ENCODE measurements at places on chromosomes 12 and 14. TPM values are rescaled to one million over a fixed set of nuclear protein-coding genes. Genes with fewer than 3 reads are reported as not detected.
A peak's percentile ranks its signal among the peaks of the same experiment; 100 is the strongest.

Gene TAS2R42
- not detected for total RNA-seq

Gene SMOC1
- total RNA-seq: 5.6 TPM

DNA sequence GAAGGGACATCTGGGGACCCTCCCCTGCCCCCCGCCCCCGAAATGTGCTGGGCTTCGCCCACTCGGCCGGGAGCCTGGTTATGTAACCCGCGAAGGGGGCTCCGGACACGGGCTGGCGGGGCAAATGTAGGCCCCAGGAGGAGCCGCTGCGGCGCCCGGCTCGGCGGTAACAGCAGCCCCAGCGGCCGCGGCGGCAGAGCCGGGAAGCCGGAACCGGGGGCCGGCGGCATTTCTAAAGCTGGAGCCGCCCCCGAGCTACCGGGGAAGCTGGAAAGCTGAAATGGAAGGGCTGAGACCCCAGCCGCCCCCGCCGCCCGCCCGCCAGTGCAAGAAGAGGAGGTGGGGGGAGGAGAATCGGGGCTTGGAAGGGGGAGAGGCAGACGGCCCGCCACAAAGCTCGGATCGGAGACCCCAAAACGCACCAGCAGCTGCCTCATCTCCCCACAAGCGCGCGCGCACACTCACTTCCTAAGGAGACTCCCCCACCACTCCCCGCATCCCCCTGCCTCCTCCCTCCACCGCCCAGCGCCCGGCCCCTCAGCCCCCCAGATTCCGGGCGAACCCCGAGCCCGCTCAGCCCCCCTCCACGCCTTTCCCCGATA lies 1.5 kb downstream of the KDM2B start:
- H3K4me1 ChIP-seq: peaks cover 6% of the 10 kb centered on the region
- peak overlapping the region; percentile 95 for H3K4me3 ChIP-seq
- H3K27ac ChIP-seq: no peak overlapping the region
- peak; percentile 79 for DNase-seq
- no peaks in the 10 kb centered on the region for H3K27me3 ChIP-seq
- no peaks in the 10 kb centered on the region for H3K36me3 ChIP-seq

GRCh38 chr12:85531341-85531740 lies 251.3 kb downstream of the ALX1 start:
- DNase-seq: no peak
- no peak overlapping the region for H3K4me3 ChIP-seq
- no peaks in the 10 kb centered on the region for H3K4me1 ChIP-seq
- H3K27ac ChIP-seq: no peak overlapping the region

- H3K4me1 ChIP-seq: no peaks in the 10 kb centered on the region
- H3K4me3 ChIP-seq: no peak overlapping the region
- no peaks in the 10 kb centered on the region for H3K27me3 ChIP-seq
- H3K27ac ChIP-seq: no peak overlapping the region
- no peak for DNase-seq
Observed at GRCh38 chr14:71163842-71164629, 256.8 kb downstream of the PCNX1 start.

Gene SLC10A1
- total RNA-seq: not detected

- DNase-seq: no peak
- no peak overlapping the region for H3K27ac ChIP-seq
- H3K27me3 ChIP-seq: no peaks in the 10 kb centered on the region
- H3K36me3 ChIP-seq: no peaks in the 10 kb centered on the region
- no peak overlapping the region for H3K4me3 ChIP-seq
Observed at GRCh38 chr12:52942901-52943181, 6.1 kb upstream of the KRT18 start.

DNA sequence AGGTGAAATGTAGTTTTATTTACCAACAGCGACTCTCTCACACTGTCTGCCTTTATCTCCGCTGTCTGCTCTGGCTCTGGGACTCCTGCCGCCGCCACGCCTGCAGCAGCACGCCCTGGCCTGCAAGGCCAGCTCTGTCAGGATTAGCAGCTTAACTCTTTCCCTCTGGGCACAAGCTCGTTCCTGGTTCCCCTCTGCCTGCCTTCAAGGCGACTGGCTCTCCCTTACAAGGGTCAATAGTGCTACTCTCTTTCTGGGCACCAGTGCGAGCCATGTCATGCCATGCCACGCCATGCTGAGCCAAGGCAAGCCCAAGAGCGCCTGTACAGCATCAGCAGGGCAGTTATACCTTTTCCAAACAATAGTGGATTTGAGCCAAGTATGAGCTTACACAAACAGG lies 3.6 kb upstream of the CLEC2B start:
- H3K27ac ChIP-seq: no peak overlapping the region
- H3K4me1 ChIP-seq: no peaks in the 10 kb centered on the region
- H3K4me3 ChIP-seq: no peak overlapping the region
- no peak for DNase-seq
- H3K36me3 ChIP-seq: no peaks in the 10 kb centered on the region

Gene OR10G3
- total RNA-seq: not detected

- DNase-seq: no peak
- H3K27me3 ChIP-seq: no peaks in the 10 kb centered on the region
- H3K4me1 ChIP-seq: no peaks in the 10 kb centered on the region
- H3K36me3 ChIP-seq: no peaks in the 10 kb centered on the region
- no peak overlapping the region for H3K27ac ChIP-seq
- no peak overlapping the region for H3K4me3 ChIP-seq
Observed at GRCh38 chr12:107223821-107224220, 130.5 kb upstream of the CRY1 start.

Gene ALDH6A1
- total RNA-seq: 33.6 TPM

DNA sequence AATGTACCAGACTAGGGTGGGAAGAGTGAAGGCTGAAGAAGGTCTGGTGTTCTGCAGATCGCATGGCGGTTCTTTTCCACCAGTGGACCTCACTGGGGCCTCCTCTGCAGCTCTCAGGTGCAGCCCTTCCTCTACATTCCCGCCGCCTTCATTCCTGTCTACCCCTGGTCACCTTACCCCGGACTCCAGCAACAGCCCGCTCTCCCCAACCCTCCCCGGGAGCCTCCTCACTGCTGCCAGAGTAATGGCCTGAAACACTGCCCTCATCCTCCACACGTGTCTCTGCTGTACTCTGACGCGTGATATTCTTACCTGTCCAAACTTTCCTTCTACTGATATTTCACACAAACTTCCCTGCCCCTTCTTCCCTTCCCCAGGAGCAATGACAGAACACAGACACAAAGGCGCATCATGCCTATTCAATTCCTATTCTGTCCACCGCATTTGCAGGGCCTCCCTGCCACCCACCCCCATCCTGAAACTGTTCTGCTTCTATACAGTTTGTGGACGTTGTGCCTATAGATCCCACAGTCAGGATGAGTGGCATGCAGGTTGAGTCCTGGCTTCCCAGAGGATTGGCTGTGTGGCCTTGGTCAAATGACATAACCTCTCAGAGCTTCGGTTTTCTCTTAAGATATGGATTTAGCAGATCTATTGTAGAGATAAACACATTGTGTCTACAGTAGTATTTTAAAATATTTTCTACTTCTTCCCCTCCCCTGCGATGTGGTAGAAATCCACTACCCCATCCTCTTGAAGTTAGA lies 1.7 kb upstream of the NUAK1 start:
- no peak for DNase-seq
- no peaks in the 10 kb centered on the region for H3K27me3 ChIP-seq
- H3K36me3 ChIP-seq: no peaks in the 10 kb centered on the region
- peak overlapping the region; percentile 80 for H3K4me3 ChIP-seq
- H3K4me1 ChIP-seq: no peaks in the 10 kb centered on the region
- H3K27ac ChIP-seq: peak overlapping the region; percentile 86

DNA sequence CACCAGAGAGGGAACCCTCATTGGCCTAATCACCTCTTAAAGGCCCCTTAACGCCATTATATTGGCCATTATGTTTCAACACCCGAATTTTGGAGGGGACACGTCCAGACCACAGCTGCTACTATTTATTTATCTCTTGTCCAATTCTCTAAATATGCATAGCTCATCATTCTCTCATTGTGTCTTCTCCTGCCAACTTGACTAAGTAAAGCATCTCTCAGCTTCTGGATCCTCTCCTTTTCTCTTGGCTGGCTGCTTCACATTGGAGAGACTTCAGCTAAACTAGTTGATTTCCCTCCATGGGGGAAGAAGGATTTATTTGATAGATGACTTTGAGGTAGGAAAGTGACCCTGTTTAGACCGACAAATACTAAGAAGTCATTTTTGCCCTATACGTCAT lies 120.4 kb upstream of the KRR1 start:
- H3K4me3 ChIP-seq: no peak overlapping the region
- no peaks in the 10 kb centered on the region for H3K27me3 ChIP-seq
- H3K27ac ChIP-seq: no peak overlapping the region
- no peak for DNase-seq
- H3K36me3 ChIP-seq: no peaks in the 10 kb centered on the region

- H3K4me3 ChIP-seq: no peak overlapping the region
- no peak for DNase-seq
- H3K36me3 ChIP-seq: peaks cover 2% of the 10 kb centered on the region
Observed at GRCh38 chr14:64407329-64407728, 19.2 kb downstream of the MTHFD1 start.

- no peak overlapping the region for H3K27ac ChIP-seq
- H3K4me1 ChIP-seq: no peaks in the 10 kb centered on the region
- no peak overlapping the region for H3K4me3 ChIP-seq
- H3K36me3 ChIP-seq: no peaks in the 10 kb centered on the region
Observed at GRCh38 chr14:103707329-103708263, 7.7 kb downstream of the XRCC3 start.

- no peaks in the 10 kb centered on the region for H3K27me3 ChIP-seq
- peak overlapping the region; percentile 83 for H3K4me3 ChIP-seq
- DNase-seq: no peak
- H3K36me3 ChIP-seq: no peaks in the 10 kb centered on the region
- no peaks in the 10 kb centered on the region for H3K4me1 ChIP-seq
- no peak overlapping the region for H3K27ac ChIP-seq
Observed at GRCh38 chr12:107684990-107685359, 624 bp upstream of the PWP1 start.
